H1 (cell line): ENCODE measurements at places on chromosomes 5 and 9.
A peak's percentile ranks its signal among the peaks of the same experiment; 100 is the strongest.

GRCh38 chr9:93033531-93033930 is 25.0 kb upstream of the SUSD3 start:
- no peak for DNase-seq

GRCh38 chr5:75482482-75482881 is 28.9 kb downstream of the CERT1 start:
- DNase-seq = no peak

- DNase-seq = no peak
Observed at GRCh38 chr5:150582241-150583109, 58.0 kb upstream of the SYNPO start.

- no peak for DNase-seq
Observed at GRCh38 chr5:139763280-139763929, 32.2 kb upstream of the PSD2 start.

- no peak for DNase-seq
Observed at GRCh38 chr5:24732184-24732583, 87.4 kb upstream of the CDH10 start.

DNA sequence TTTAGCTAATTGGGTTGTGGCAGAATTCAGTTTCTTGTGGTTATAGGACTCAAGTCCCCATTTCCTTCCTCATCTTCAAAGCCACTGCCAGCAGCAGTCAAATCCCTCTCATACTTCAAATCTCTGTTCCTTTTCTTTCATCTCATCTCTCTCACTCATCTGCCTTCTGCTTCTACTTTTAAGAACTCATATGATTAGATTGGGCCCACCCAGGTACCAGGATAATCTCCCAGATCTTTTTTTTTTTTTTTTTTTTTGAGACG is 8.0 kb upstream of the REEP5 start:
- no peak for DNase-seq

GRCh38 chr5:96072138-96072790 is 110.6 kb upstream of the ELL2 start:
- DNase-seq = no peak

DNA sequence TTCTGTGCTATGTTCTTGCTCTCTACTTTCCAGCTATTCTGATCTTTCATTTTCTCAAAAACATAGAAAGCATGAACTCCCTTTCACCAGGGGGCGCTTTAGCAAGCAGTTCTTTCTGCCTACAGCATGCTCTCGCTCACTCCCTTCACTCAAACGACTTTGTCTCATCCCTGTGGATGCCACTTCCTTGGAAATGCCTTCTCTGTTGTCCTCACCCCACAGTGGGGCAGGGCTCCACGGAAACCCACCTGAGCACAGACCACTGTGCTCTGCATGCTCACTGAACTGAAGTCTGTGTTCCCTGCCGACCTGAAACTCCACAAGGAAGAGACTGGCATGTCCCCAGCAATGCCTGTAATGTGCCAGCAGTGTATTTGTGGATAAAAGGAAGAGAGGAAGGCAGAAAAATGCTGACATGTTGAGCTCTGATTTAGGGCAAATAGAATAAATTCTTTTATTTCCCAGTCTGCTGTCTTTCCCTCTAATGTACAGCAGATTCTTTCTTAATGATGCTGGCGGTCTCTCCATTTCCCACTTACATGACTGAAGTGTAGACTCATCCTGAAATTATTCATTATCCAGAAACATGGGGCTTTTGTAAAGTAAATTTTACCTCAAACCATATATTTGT is 4.9 kb upstream of the ROR2 start:
- DNase-seq = peak; percentile 85

DNA sequence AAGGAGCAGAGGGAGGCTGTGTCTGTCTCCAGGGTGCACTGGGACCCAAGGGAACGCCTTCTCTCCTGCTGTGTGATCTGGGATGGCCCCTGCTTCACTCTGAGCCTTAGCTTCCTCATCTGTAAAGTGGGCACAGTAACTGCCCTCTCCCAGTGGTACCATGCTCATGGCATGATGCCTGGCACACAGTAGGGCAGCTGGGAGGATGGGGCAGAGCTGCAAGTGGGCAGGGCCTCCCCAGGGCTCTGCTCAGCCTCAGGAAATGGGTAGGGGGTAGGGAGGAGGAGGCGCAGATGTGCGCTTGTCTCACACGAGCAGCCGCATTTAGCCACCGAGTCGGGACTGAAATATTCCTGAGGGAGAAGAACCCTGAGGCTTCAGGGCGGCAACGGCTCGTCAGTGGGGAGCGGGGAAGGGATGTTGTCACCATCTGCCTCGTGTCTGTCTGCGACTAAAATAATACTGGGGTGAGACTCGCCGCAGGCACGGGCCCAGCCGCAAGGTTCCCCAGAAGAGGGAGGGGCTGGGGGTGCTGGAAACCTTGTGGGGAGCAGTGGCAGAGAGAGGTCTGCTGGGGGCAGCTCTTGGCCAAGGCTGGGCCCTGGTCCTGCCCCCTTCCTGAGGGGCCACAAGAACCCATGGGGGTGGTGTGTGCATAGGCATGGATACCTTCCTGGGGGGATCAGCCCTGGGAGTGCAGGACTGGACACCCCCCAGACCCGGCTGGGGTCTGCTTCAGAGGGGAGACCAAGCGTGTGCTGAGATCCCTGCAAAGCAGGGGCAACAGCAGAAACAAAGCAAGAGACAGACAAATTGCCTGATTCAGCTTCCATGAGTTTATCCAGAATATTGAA is 55.2 kb upstream of the PSD2 start:
- DNase-seq = no peak

DNA sequence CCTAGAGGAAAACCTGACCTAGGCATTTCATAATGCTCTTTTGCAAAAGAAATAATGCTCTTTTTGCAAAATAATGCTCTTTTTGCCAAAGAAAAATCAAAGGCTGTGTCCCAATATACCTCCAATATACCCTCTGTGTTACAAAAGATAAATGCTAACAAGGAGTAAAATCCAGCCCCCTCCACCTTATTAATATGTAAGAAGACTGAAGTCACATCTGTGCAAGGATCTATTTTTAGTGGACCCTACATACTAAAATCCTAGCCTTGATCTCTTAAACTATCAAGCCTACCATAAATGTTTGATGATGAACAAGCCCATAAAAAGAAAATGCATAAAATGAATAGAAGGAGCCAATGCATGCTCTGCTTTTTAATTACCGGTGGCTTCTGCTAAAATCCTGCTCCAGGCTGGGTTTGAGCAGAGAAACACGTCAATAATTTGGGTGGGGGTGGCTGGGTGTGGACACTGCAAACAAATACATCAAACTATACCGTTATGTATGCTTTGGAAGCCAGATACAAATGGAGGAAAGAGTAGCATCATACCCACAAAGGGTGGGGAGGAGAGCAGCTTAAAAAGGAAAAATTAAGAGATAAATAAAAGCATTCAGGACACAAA is 131.6 kb downstream of the SEMA6A start:
- DNase-seq = no peak

DNA sequence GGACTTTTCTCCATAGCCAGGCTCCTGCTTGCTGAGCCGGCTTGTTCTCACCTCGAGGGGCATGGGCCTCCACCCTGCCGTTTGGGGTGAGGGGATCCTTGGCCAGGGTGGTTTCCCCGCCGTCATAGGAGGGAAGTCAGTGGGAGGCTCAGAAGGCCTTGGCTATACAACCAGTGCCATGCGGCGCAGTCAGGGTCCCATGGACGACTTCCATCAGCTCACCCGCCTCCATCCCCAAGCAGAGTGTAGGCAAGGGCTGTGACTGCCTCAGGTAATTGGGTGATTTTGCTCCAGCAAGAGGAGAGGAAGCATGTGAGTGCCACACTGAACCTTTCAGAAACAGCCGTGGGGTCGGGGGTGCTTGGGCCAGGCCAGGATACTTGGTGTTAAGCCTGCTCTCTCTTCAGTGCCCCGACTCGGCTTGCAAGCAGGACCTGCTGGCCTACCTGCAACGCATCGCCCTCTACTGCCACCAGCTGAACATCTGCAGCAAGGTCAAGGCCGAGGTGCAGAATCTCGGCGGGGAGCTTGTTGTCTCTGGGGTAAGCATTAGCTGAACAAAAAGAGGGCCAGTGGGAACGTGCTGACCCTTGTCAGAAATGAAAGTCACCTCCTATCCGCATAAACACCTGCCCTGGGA is 57.2 kb upstream of the LRRTM2 start:
- DNase-seq = no peak

GRCh38 chr5:89981878-89982773 is 427.4 kb downstream of the CETN3 start:
- DNase-seq = no peak

DNA sequence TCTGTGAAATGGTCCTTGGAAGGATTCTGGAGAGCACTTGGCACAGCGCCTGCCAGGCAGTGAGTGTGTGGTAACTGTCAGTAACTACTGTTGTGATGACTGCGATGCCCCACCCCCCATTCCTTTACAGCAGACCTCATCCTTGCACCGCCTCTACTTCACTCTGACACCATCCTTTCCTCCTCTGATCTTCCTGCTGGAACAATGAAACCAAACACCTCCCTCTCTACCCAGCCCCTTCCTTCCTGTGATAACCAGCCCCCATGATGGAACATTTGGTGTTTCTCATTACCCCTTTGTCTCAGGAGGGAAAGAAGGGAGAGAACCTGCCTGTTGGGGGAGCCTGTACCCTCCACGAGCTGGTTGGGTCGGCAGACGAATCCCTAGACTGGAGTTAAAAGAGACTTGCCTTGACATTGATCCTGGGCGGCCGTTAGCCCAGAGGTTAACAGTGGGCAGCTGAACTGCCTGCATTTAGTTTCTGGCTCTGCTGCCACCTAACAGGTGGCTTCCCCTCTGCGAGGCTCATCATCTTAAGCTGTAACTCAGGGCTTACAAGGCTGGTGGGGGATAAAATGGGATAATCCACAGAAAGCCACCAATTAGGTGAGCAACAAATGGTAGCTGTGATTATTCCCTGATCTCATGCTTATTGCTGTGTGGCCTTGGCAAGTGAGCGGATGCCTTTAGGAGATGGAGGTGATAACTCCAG is 34.2 kb upstream of the GRPEL2 start:
- no peak for DNase-seq

DNA sequence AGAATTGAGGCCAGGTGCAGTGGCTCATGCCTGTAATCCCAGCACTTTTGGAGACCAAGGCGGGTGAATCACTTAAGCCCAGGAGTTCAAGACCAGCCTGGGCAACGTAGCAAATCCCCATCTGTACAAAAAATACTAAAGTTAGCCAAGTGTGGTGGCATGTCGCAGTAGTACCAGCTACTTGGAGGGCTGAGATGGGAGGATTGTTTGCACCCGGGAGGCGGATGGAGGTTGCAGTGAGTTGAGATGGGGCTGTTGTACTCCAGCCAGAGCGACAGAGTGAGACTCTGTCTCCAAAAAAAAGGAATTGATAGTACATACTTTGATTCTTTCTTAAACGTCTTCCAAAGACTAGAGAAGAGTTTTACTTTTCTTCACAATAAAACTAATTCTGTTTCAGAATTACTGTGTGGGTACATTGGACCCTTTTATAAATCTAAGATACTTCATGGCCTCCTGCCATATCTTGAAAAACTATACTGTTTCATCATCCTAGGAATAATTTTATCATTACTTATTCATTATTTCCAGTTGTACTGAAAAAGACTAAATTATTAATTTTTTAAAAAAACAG is 132.0 kb upstream of the GRHPR start:
- DNase-seq = no peak

DNA sequence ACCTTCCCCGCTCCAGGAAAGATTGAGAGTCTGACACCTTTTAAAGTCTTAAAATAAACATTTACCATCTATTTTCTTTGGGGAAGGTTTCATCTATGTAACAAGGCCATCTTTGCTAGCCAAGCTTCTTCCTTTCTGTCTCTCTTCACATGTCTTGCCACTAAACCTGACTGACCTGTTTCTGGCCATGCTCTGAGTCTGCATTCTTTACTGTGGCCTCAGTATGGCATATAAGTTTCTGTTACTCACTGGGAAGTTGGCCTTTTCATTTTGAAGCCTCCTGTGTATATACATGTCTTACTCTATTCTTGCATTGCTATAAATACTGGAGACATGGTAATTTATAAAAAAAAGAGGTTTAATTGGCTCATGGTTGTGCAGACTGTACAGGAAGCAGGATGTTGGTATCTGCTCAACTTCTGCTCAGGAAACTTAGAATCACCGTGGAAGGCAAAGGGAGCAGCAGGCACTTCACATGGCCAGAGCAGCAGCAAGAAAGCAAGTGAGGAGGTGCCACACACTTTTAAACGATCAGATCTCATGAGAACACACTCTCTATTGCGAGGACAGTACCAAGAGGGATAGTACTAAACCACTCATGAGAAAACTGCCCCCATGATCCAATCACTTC is 48.1 kb downstream of the KCNV2 start:
- DNase-seq = no peak

DNA sequence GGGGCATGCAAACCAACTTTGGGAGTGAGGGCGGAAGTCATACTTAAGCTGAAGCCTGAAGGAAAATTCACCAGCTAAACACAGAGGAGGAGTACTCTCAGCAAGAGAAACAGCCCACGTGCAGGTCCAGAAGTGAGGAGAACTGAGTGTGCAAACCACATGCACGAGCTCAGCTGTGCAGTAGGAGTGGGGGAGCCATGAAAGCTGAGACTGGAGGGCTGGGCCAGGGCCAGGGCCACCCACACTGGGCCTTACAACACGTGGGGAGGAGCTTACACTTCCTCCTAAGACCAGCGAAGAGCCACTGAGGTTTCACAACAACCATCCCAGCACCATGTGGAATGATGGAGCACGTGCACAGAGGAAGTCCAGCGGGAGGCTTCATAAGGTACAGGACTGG is 9.3 kb upstream of the WWC1 start:
- no peak for DNase-seq

GRCh38 chr5:61622156-61622555 is 290.1 kb downstream of the ZSWIM6 start:
- DNase-seq = no peak

- no peak for DNase-seq
Observed at GRCh38 chr9:111937301-111937700, 40.7 kb downstream of the UGCG start.

- DNase-seq = no peak
Observed at GRCh38 chr5:143207058-143207457, 196.4 kb downstream of the NR3C1 start.

GRCh38 chr9:18124760-18125159 is 349.2 kb upstream of the ADAMTSL1 start:
- no peak for DNase-seq

DNA sequence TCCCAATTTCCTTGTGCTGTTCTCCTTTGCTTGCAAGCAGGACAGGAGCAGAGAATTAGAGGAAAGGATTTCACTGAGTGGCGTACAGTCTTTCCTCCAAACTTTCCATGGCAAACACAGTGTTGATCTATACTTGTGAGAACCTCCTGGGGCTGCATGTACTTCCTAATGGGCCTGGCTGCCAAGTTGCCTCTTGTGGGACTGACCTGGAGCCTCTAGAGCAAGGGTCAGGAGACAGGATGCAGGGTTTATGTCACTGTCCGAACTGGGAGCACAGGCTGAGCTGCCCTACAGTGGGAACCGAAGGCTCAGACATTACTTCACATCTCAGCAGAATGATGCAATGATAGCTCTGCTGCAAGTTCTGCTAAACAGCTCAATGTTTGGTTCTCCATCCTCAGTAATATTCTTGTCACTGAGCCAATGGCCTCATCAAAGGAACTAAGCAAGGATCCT is 102.3 kb downstream of the ENC1 start:
- no peak for DNase-seq

GRCh38 chr9:15438891-15439290 is 16.2 kb downstream of the SNAPC3 start:
- no peak for DNase-seq

GRCh38 chr5:179512452-179513000 is 37.8 kb upstream of the RUFY1 start:
- no peak for DNase-seq
